Astrocyte of the spinal cord (primary cell): ENCODE measurements at places on chromosomes 5 and 9.

GRCh38 chr5:120640778-120641177 lies 176.7 kb downstream of the PRR16 start:
- DNase-seq, result no peak

DNA sequence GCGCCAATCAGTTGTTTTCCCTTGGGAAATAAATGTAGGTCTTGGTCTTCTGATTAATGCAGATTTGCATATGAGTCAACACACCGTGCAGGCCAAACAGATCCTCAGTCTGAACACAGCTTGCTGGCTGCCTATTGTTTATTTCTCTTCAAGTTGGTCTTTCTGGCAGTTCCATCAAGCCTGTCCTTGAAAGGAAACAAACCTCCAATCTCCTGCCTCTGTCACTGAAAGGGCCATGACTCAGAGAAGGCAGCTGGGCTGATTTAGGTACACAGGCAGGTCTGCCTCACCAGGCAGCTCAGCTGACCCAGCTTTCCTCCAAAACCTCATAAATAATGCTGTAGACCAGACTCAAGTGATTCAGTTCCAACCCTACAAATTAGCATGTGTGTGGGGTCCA lies 175.9 kb downstream of the MAN2A1 start:
- peak; percentile 97 for DNase-seq

GRCh38 chr9:69380301-69380700 lies 55.3 kb downstream of the ENTREP1 start:
- DNase-seq, result peak; percentile 3

GRCh38 chr5:174829511-174829864 lies 105.1 kb downstream of the MSX2 start:
- no peak for DNase-seq

- DNase-seq, result no peak
Measured at GRCh38 chr5:35685161-35685560, 67.5 kb downstream of the SPEF2 start.

GRCh38 chr5:115977096-115977495 lies 14.8 kb downstream of the LVRN start:
- no peak for DNase-seq

- DNase-seq, result no peak
Measured at GRCh38 chr9:13879981-13880380, 434.0 kb downstream of the NFIB start.

DNA sequence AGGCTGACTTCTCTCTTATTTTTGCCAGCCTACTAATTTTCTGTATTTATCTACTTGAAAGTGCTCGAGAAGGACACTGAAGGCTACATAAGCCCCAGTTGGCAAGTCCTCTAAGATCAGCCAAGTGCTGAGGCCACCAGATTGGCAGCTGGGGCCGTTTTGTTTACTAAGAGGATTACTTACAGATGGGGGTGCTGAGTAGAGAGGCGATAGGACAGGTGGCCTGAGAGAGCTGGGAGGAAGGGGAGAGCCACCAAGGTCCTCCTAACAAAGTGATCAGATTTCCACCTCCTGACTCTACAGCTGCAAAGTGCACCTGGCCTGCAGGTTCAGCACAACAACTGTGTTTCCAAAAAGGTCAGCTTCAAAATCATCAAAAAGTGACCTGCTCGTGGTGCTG lies 32.9 kb downstream of the FRMD3 start:
- DNase-seq, result no peak

DNA sequence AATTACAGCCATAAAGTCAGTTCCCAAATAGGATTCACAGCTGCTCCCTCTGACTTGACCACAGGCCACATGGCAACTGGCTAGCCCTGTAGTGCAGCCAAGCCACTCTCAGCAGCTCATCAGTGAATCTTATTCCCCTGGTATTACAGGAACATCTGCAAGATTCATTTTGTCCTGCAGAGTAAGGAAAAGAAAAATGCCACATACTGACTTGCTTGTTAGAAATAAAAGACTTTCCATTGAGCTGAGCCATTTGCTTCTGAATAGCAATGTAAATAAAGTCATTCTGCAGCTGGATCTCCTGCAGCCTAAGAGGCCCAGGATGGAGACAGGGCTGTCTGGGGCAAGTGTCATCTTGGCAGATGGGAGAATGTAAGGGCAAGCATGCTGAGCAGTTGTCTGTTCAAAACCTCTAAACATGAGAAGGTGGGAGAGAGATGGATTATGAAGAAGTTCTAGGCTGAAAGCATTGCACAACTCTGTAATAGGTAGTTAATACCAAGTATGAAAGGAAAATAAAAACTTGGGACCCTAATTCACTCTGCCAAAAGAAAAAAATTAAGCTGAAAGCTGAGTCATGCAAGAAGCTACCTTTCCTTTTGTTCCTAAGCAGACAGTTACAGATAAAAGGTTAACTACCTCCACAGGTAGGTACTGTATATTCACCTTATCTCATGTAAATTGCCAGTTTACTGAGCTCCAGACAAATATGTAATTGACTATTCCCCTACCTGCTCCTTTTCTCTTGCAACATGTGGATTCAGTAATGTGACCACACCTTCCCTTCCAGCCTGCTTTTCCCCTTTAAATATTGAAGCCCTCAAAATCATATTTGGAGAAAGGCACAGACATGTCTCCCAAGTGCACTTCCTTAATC lies 244.4 kb upstream of the RAI14 start:
- peak; percentile 74 for DNase-seq

GRCh38 chr5:139392678-139393496 lies 2.0 kb downstream of the PROB1 start:
- peak; percentile 49 for DNase-seq

- DNase-seq, result peak; percentile 22
Measured at GRCh38 chr5:82815871-82816270, 261.3 kb downstream of the TMEM167A start.

- no peak for DNase-seq
Measured at GRCh38 chr9:93008457-93008856, 50.0 kb upstream of the SUSD3 start.

- DNase-seq, result peak; percentile 86
Measured at GRCh38 chr5:176837707-176838115, 27.4 kb downstream of the UNC5A start.

GRCh38 chr9:75953218-75953617 lies 62.7 kb downstream of the PCSK5 start:
- no peak for DNase-seq

DNA sequence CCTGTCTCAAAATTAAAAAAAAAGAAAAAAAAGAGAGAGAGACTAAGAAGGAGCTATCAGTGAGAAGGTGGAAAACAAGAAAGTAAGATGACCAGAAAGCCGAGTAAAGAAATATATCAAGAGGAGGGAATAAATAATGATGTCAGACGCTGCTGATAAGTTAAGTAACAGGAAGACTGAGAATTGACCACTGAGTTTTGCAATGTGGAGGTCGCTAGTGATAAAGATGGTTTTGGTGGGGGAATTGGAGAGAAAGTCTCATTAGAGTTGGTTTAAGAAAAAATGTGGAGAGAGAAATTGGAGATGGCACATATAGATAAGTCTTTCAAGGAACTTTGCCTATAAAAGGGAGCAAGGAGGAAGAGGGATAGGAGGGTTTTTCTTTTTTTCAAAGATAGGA lies 91.9 kb downstream of the RAD23B start:
- DNase-seq, result no peak

GRCh38 chr5:151523335-151523734 lies 67.8 kb downstream of the FAT2 start:
- peak; percentile 27 for DNase-seq

DNA sequence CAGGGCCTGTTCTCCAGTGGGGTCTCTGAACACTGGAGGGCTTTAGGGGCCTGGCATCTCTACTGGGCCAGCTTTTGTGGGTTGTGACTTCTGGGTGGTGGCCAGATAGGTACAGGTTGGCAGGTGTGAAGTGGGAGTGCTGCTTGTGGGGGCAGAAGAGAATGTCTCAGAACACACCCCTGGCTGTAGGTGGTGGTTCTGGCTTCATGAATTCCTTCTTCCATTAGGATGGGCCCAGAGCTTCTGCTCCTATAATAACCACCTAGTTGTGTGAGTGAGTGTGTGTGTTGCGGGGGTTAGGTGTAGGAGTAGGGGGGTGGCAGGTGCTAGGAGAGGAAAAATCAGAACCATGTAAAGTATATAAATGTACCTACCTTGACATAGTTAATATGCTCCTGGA lies 1.6 kb downstream of the PDZD2 start:
- no peak for DNase-seq

DNA sequence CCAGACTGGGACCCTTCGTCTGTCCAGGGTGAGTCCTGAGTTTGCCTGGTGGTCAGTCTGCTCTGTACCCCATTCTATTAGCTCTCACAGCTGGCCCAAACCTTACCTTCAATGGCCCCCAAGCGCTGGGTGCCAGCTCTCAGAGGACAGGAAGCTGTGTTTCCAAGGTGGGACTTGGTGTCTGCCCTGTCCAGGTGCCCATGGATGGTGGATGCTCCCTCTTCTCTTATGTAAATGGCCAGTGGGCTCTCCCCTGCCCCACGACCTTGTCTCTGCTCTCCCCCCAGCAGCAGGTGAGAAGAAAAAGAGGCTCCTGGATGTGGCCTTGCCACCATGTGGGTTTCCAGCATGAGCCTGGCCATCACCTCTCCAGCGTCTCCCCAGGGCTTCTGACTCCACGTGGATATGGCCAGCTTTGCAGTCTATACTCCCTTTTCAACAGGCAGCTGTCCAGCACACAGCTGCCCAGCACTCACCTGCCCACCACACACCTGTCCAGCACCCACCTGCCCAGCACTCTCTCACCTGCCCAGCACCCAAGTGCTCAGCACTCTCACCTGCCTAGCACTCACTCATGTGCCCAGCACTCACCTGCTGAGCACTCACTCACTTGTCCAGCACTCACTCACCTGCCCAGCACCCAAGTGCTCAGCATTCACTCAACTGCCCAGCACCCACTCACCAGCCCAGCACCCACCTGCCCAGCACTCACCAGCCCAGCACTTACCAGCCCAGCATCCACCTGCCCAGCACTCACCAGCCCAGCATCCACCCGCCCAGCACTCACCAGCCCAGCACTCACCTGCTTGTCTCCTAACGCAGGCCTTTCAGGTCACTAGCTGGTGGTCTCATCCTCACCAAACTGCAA lies 136.2 kb upstream of the IRX2 start:
- DNase-seq, result no peak

DNA sequence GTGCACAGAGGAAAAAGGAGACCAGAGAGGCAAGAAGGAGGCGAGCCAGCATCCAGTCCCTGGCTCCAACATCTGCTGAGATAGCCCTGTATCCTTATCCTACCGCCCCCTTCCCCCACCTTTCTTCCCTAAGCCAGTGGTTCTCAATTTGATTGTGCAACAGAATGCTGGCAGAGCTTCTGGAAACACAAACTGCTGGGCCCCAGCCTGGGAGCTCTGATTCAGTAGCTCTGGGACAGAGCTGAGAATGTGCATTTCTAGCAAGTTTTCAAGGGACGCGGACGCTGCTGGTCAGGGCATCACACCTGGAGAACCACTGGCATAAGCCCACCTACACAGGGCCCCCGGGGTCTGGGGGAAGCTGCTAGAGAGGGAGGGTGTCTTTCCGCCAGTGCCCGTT lies 21.1 kb downstream of the AK8 start:
- peak; percentile 37 for DNase-seq

DNA sequence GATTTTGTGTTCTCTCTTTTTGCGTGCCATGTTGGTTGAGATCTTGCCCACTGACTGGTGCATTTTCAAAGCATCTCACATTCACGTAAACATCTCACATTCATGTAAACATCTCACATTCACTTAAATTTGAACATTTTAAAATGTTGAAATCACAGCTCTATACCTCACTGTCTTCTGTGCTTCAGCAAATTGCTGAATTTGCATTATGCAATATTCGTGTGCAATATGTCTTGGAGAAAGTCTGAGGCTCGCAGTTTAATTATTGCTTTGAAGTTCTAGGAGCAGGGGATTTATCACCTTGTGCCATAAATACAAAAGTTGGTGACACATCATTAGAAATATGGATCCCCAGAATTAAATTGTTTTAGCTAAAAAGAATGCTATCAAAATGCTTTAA lies 42.6 kb downstream of the TNFSF15 start:
- no peak for DNase-seq

- no peak for DNase-seq
Measured at GRCh38 chr9:112140936-112141335, 34.2 kb downstream of the SUSD1 start.
